ENCODE measurements at places on chromosomes 2 and 18.

DNA sequence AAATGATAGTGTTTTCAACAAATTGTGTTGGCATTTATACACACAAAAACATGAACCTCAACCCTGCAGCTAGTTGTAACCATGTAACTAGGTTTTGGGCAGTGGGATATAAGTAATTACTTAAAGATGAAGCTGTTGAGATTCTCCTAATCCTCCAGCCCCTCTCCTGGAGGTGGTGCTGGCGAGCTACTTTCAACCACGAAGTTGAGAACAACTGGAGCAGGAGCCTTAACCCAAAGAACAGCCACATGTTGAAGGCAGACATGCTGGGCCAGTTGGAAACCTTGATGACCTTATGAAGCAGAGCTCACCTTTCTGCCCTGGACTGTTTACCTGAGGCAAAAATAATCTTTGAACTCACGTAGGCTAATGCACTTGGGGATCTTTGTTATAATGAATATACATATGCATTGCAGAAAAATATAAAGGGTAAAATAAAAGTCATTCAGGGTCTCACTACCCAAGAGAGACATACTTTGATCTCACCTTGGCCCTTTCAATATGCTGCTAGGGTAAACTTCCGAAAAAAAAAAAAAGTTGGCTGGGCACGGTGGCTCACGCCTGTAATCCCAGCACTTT lies 89.6 kb upstream of the NPAS2 start:
- peak; percentile 78 for DNase-seq

- DNase-seq = no peak
These were observed 187.1 kb downstream of the ACTR3 start for GRCh38 chr2:114076961-114077360.

GRCh38 chr2:127576433-127577207 lies 41.1 kb downstream of the MYO7B start:
- no peak for DNase-seq

DNA sequence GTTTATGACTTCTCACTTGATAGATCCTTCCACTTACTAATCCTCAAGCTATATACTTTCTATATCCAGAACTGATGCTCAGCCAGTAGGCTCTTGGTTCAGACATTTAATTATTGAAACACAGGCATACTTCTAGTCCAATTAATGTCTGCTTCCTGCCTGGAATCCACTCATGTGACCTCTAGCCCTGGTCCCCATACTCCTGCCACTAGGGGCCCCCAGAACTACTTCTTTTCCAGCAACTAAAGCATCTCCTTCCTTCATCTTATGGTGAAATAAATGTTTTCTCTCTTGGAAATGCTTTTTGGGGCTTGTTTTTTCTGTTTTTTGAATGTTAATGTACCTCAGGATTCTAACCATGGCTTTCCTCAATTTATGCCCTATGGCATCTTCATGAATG lies 527.6 kb downstream of the SATB2 start:
- no peak for DNase-seq

DNA sequence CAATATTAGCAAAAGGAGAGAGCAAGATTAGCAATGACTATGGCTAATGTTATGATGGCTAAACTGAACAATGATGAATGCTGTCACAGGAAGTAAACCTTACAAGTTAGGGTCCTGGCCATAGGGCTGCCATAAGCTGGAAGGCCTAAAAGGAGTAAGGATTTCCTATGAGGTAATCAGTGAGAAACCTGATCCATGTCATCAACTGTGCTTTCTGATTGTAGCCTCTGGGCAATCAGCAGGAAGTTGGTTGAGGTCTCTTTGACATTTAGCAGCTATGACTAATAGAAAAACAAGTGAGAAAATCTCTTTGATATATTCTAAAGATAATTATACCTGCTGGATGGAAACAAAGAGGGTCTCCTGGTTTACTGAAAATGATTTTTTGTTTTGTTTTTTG lies 193.0 kb downstream of the RAB3GAP1 start:
- no peak for DNase-seq

- DNase-seq = no peak
These were observed 210.7 kb downstream of the MTX2 start for GRCh38 chr2:176479961-176480360.

DNA sequence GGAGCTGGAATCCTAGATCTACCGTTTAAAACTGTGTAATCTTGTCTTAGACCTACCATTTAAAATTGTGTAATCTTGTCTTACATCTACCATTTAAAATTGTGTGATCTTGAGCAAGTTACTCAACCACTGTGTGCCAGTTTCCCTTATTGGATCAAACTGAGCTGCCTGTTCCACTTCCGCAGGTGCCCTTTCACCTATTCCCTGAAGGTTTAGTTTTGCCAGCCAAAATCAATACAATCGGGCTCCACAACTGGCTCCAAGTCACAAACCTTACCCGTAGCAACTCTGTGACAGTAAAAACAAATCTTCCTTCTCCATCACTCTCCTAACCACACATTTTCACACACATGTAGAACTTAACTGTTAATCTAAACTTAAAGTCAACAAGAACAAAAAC lies 20.1 kb downstream of the DOCK10 start:
- DNase-seq = no peak

GRCh38 chr2:10720947-10721395 lies 459 bp upstream of the ATP6V1C2 start:
- DNase-seq = no peak

- DNase-seq = no peak
These were observed 3.7 kb downstream of the SCN9A start for GRCh38 chr2:166372046-166372445.

GRCh38 chr2:16614314-16614860 lies 51.2 kb downstream of the CYRIA start:
- DNase-seq = no peak

DNA sequence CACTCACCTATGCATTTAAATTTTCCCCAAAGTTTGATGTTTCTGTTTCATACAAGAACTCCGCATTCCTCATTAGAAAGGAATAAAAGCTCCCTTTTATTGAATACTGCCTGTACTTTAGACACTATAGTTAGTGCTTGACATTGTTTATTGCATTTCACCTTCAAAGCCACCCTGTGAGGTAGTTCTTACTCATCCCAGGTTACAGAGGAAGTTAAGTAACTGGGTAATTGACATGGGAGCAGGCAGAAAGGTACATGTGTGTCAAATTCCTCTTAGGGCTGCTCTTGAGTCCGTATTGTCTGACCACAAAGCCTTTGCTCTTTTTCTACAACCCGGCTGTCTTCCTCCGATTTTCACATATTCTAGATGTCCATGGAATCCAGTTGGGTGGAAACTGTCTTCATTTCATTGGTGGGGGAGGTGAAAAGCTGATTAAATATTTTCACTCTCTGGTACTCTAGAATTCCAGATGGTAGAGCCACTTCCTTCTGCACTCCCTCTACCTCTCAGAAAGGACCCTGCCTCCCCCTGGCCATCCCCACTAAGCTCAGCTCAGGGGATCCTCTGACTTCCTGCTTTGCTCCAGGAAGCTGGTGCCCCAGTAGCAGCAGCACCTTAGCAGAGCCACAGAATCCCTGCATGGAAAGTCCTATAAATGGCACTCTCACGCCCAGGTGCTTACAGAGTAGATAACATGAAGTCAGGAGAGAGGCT lies 319.2 kb downstream of the LRATD1 start:
- DNase-seq = no peak

GRCh38 chr2:100643467-100643866 lies 80.7 kb downstream of the PDCL3 start:
- DNase-seq = no peak

DNA sequence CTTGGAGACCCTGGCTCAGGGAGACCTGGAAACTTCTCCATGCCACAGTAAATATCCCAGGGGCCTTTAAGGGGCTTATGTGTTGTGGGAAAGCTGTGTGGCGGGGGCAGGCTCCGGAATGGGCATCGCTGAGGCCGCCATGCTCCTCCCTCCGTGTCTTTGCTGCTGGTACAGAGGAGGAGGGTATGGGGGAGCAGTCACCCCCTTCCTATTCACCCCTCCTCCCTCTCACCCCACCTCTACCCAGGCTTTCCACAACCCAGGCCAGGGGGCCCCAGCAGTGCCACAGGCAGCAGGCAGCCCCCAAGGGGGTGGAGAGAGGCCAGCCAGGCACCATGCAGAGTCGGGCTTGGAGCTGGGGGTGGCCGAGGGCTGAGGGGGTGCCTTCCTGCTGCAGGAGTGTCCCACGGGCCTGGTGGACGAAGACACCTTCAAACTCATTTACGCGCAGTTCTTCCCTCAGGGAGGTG lies 28.0 kb upstream of the FAHD2A start:
- no peak for DNase-seq

GRCh38 chr2:29920130-29920577 lies 1.2 kb downstream of the ALK start:
- DNase-seq = no peak

GRCh38 chr2:151927501-151928221 lies 99.4 kb upstream of the ARL5A start:
- DNase-seq = no peak

GRCh38 chr2:38030635-38031355 lies 45.2 kb downstream of the CYP1B1 start:
- peak; percentile 60 for DNase-seq

- DNase-seq = no peak
These were observed 90.7 kb downstream of the CRIM1 start for GRCh38 chr2:36446294-36446693.

DNA sequence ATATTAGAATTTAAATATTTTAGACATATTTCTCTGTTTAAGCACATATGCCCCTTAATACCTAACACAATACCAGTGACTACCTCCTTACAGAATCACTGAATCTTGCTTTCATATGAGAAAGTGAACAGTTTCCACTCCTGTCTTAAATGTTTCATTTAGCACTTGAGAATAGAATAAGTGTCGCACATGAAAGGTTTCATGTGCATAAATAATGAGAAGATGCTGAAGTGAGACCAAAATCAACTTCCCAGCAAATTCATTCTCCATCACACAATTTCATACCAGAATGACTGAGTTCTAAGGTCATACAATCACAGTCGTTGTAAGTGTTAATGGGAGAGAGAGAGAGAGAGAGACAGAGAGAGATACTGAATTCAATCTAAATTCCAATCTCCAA lies 51.2 kb downstream of the ATIC start:
- no peak for DNase-seq

GRCh38 chr2:91748902-91749301 lies 3057.4 kb downstream of the RPIA start:
- DNase-seq = no peak

GRCh38 chr2:136441979-136442714 lies 323.2 kb upstream of the THSD7B start:
- no peak for DNase-seq

- no peak for DNase-seq
These were observed 16.8 kb upstream of the MYCN start for GRCh38 chr2:15923597-15923996.

- DNase-seq = peak; percentile 64
These were observed 2.6 kb upstream of the CYP26B1 start for GRCh38 chr2:72150157-72150860.

- DNase-seq = no peak
These were observed 112.8 kb upstream of the CDC42EP3 start for GRCh38 chr2:37784071-37784758.

- no peak for DNase-seq
These were observed 16.4 kb downstream of the RMC1 start for GRCh38 chr18:23519734-23520133.

- no peak for DNase-seq
These were observed 192.6 kb downstream of the SH3RF3 start for GRCh38 chr2:109321570-109321969.

- DNase-seq = peak; percentile 20
These were observed 124.6 kb downstream of the ZNF407 start for GRCh38 chr18:74722237-74722636.

DNA sequence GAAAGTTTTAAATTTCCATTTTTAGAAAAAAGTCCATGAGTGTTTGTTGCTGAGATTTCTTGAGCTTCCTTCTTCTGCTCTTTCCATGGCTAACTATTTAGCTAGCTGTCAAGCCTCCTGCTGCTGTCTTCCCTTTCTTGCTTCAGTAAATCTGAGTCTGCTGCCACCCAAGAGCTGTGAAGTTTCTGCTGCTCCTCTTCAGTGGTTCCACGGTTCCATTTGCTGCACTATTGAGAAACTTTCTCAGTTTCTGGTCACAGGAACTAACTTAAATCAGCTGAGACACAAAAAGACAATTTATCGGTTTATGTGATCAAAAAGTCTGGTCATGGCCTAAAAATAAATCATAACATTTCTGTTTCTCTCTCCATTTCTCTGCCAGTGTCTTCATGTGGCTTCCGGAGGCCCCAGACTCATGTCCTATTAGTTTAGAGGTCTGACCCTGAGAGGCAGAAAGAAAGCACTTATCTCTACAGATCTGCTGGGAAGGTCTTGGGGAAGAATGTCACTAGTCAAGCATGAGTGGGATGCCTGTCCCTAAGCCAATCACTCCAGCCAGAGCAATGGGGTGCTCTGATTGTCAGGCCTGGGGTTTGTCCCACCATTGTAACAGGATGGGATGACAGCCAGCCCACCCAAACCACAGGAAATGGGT lies 73.0 kb upstream of the ARL4C start:
- DNase-seq = no peak

GRCh38 chr2:217789003-217789735 lies 213.6 kb downstream of the TNS1 start:
- DNase-seq = peak; percentile 85

- DNase-seq = no peak
These were observed 18.5 kb downstream of the THSD7B start for GRCh38 chr2:136783856-136784255.

- no peak for DNase-seq
These were observed 337.4 kb downstream of the PTPRM start for GRCh38 chr18:7904529-7904928.

- no peak for DNase-seq
These were observed 5.0 kb upstream of the ADAM17 start for GRCh38 chr2:9560628-9561027.

DNA sequence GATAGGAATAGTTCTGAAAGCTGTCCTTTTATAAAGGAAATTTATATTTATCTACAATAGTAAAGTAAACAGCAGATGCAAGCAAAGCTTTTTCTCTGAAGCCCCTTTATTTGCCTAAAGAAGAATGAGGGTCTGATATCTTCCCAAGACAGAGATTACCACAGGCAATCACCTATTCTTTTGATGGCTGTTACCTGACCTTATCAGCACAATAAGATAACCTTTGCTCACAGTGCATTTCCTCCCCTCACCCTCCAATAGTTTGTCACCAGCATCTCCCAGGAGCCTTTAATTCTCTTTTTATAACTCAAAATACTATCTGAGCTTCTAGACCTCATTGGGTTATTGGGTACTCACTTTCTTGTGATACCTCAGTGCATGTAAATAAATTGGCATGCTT lies 6.5 kb upstream of the CFAP221 start:
- DNase-seq = no peak

- DNase-seq = peak; percentile 96
These were observed 17.6 kb upstream of the TMEM247 start for GRCh38 chr2:46461709-46462171.

DNA sequence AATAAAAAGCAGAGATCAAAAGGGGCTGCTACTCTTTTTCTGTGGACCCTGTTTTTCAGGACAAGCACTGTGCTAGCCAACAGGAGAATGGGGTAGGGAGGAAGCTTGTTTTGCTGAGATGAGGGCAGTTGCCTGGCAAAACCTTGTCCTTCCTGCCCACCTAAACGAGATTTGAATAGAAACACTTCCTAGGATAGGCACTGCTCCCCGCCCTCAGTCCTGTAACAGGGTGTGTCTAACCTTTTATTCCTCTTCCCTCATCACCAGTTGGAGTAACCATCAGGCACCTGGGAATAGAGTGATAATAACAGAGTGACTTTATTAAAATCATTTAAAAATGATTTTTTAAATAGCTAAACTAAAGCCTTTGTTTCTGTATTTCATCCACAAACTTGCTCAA lies 368.8 kb downstream of the LNPK start:
- no peak for DNase-seq

All from inflammatory macrophage (primary cell).